ENCODE measurements at places on chromosomes 3 and 15. TPM values are rescaled to one million over a fixed set of nuclear protein-coding genes. Genes with fewer than 3 reads are reported as not detected.

Gene ARHGAP31
- polyA plus RNA-seq = 41.2 TPM

Gene RTP4
- polyA plus RNA-seq = 0.39 TPM

Gene HHLA2
- 1.6 TPM for polyA plus RNA-seq

Gene DTX3L
- 23.4 TPM for polyA plus RNA-seq

Gene DPPA2
- not detected for polyA plus RNA-seq

Gene GHSR
- not detected for polyA plus RNA-seq

Gene IL5RA
- polyA plus RNA-seq = 3.3 TPM

Gene GPR87
- not detected for polyA plus RNA-seq

Gene NR2E3
- polyA plus RNA-seq = 0.97 TPM

Gene GCNT3
- polyA plus RNA-seq = 0.71 TPM

Gene CRYGS
- 10.8 TPM for polyA plus RNA-seq

Gene PIK3R4
- polyA plus RNA-seq = 50.9 TPM

Gene MITF
- polyA plus RNA-seq = 5.7 TPM
